Astrocyte (in vitro differentiated cells and primary cell): ENCODE measurements at places on chromosomes 1 and 21. TPM values are rescaled to one million over a fixed set of nuclear protein-coding genes. Genes with fewer than 3 reads are reported as not detected.

DNA sequence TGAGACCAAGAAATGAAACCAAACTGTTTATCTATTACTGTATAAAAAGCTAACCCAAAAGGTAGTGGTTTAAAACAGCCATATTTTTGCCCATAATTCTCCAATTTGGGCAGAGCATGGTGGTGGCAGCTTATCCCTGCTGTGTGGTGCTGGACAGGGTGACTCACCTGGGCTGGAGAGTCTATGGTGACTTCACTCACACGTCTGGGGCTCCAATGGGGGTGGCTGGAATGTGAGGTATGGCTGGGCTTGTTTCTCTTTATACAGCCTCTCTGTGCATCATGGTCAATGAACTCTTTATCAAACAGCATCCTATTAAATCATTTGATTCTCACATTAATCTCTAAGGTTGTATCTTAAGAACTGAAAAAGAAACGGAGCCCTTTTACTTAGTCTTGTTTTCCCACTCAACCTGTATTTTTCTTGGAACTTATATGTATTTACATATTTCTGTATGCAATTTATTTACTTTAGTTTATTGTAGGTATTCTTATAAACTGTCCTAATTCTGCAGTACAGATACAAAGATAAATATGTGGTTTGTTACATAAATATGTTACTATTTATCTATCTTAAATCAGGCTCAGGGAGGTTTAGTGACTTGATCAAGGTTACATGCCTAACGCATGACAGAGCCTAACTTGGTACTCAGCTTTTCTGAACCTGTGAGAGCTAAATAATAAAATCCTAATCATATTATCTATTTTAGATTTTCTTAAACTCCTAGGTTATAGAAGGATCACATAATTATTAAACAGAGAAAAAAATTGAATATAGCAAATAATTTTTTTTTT is 37.5 kb upstream of the WLS start:
- no peaks in the 10 kb centered on the region for H3K27me3 ChIP-seq
- H3K36me3 ChIP-seq: no peaks in the 10 kb centered on the region
- H3K4me1 ChIP-seq: peaks cover 12% of the 10 kb centered on the region
- no peak overlapping the region for H3K4me3 ChIP-seq

- H3K36me3 ChIP-seq: no peaks in the 10 kb centered on the region
- H3K27me3 ChIP-seq: no peaks in the 10 kb centered on the region
- H3K27ac ChIP-seq: no peak overlapping the region
- peaks cover 33% of the 10 kb centered on the region for H3K4me1 ChIP-seq
- H3K4me3 ChIP-seq: peak overlapping the region; percentile 86
Measured at GRCh38 chr1:156752843-156753482, 1.5 kb upstream of the HDGF start.

DNA sequence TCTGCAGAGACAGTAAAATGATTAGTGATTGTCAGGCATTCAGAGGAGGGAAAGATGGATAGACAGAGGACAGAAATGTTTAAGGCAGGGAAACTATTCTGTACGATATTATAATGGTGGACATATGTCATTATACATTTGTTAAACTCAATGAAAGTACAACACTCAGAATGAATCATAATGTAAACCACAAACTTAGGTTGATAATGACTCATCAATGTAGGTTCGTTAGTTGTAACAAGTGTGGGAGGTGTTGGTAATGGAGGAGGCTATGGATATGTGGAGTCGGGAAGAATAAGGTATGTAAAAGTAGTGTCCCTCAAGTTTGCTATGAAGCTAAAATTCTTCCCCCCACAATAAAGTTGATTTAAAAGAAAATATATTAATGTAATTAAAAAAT is 455.0 kb downstream of the BRINP3 start:
- no peaks in the 10 kb centered on the region for H3K4me1 ChIP-seq
- no peaks in the 10 kb centered on the region for H3K36me3 ChIP-seq
- DNase-seq: peak; percentile 74

GRCh38 chr1:210143465-210144062 is 89.0 kb upstream of the SERTAD4 start:
- no peaks in the 10 kb centered on the region for H3K36me3 ChIP-seq
- no peaks in the 10 kb centered on the region for H3K4me1 ChIP-seq
- DNase-seq: peak; percentile 42
- no peak overlapping the region for H3K4me3 ChIP-seq
- no peak overlapping the region for H3K27ac ChIP-seq

AVPR1B gene
- total RNA-seq: not detected in 2 replicates

SLAMF9 gene
- total RNA-seq: 0.43 TPM in 1 of 2 replicates, not detected in the other

SHISA4 gene
- total RNA-seq: 9.8 and 10.1 TPM in 2 replicates
